ENCODE measurements at places on chromosomes 16 and 17.

- DNase-seq = no peak
Observed at GRCh38 chr16:54815177-54815576, 115.5 kb upstream of the IRX5 start.

DNA sequence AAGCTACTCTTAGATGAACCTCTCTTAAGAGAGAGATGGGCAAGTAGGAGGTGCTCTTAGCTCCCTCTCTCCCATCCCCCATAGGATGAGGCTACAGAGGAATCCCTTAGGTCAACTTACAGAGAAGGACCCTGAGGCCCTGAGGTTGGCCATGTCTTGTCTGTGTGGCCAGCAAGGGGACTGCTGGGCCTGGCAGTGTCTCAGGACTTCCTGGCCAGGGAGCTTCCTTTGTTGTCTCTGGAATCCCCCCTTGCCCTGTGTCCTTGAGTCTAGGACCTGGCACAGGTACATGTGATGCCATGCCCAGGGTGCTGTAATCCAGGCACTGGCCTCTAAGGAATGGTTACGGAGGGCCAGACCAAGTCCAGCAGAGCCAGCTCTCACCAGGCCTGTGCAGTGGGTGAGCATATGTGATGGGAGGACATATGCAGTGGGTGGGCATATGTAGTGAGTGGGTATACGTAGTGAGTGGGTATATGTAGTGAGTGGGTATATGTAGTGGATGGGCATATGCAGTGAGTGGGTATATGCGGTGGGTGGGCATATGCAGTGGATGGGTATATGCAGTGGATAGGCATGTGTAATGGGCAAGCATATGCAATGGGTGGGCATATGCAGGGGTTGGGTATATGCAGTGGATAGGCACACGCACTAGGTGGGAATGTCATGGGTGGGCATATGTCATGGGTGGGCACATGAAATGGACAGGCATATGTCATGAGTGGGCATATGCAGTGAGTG, 20.3 kb upstream of the PECAM1 start:
- no peak for DNase-seq

DNA sequence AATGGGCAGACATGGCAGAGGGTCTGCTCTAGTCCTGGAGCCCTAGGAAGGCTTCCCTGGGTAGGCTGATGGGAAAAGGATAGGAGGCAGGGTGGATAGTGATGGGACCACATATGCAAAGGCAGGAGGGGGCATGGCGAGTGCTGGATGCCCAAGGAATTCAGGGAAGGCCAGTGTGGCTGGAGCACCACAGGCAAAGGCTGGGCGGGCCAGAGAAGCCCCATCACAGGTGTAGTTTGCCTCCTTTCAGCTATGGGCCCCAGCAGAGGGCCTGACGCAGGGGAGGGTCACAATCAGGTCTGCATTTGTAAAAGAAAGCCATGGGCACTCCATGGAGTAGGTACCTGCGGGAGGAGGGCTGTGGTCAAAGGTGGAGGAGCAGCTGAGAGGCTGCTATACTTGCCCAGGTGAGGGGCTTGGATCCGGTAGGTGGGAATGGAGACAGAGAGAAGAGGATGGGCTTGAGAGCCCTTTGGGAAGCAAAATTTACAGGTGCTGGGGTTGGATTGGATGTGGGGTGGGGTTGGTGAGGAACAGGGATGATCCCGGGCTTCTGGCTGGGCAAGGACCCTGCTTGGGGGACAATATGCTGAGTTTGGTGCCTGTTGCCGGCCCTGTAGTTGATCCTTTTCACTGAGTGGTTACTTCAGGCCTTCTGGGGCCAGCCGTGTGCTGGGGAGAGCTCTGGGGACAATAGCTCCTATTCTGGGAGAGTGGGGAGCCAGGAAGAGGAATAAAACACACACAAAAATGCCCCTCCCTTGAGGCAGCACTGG, 6.5 kb upstream of the COL1A1 start:
- DNase-seq = no peak

GRCh38 chr16:82835487-82836155, 208.9 kb downstream of the CDH13 start:
- no peak for DNase-seq

- no peak for DNase-seq
Observed at GRCh38 chr16:83856792-83857191, 42.1 kb upstream of the MLYCD start.

- no peak for DNase-seq
Observed at GRCh38 chr17:73284354-73284753, 22.7 kb upstream of the CPSF4L start.

- DNase-seq = no peak
Observed at GRCh38 chr17:80825471-80826345, 165.9 kb upstream of the CHMP6 start.

- DNase-seq = no peak
Observed at GRCh38 chr17:42354956-42355843, 33.0 kb downstream of the STAT3 start.

DNA sequence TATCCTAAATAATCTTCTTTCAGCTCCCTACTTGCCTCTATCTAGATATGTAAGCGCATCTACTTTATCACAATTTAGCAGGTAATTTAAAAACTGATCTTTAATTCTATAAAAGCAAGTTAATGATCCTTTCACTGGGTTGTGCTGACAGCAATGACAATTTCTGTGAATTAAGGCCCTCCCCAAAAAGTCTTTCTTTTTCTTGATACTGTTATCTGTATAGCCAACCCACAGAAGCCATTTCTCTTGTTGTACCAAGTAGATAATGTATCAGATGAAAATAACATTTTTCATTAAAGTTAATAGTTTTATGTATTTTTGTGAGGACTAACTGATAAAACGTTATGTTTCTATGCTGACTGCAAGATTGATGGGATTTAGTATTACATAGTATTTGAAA, 3.8 kb downstream of the ZPBP2 start:
- DNase-seq = no peak

GRCh38 chr16:76294396-76295214, 17.4 kb downstream of the CNTNAP4 start:
- DNase-seq = no peak

Data from NCI-H2081 (cell line).